ENCODE measurements at places on chromosomes 4 and X.

DNA sequence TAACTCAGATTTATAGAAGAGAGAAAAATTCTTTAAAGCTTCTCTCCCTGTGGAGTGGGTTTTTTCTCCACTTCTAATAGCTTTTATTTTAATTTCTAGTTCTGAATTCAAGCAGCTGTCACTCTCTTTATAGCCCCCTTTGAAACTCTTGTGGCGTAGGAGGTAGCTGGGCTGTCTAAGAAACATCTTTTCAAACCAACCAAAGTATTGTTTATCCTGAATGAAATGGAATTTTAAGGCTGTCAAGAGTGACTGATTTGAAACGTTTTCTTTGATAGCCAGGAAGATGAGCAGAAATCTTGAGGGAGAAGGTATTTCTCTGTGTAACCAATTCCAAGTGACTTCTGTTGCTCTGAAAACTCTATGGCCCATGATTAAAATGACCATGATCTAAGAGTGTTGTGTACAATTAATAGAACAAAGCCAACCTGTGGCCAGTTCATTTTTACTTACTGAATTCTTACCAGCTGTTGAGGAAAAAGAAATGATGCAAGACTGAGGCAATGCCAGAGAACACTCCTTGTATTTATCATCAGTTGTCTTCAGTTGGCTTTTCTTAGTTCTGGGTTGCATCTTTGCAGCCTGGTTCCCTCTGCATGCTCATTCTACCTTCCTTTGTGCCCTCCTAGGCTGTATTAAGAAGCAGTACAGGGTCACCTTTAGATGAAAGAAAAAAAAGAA lies 298.4 kb downstream of the ARHGAP10 start:
- no peak for DNase-seq

- peak; percentile 25 for DNase-seq
These were observed 3.3 kb upstream of the GASK1B start for GRCh38 chr4:158176108-158176507.

- DNase-seq: no peak
These were observed 81.3 kb upstream of the TSPAN5 start for GRCh38 chr4:98739751-98740150.

DNA sequence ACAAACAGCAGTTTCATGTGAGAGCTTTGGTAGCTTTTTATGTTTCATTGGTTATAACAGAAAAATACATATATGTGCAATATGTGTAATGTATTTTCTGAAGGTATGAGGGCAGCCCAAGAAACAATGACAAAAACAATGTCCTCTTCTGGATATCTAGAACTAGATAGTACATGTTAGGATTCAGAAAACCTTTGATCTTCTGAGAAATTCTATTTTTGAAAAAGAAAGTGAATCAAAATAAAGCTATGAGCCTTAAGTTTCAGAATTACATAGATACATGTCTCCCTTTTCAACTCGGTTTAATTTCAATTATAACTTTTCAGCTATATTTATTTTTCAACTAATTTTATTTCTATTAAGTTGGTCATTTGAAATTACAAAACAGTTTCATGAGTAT lies 131.9 kb downstream of the REELD1 start:
- DNase-seq: no peak

- DNase-seq: no peak
These were observed 260.5 kb downstream of the DKK2 start for GRCh38 chr4:106775636-106776035.

GRCh38 chr4:3823496-3824341 lies 57.5 kb downstream of the ADRA2C start:
- DNase-seq: no peak

GRCh38 chrX:53997724-53998123 lies 46.5 kb downstream of the PHF8 start:
- no peak for DNase-seq

DNA sequence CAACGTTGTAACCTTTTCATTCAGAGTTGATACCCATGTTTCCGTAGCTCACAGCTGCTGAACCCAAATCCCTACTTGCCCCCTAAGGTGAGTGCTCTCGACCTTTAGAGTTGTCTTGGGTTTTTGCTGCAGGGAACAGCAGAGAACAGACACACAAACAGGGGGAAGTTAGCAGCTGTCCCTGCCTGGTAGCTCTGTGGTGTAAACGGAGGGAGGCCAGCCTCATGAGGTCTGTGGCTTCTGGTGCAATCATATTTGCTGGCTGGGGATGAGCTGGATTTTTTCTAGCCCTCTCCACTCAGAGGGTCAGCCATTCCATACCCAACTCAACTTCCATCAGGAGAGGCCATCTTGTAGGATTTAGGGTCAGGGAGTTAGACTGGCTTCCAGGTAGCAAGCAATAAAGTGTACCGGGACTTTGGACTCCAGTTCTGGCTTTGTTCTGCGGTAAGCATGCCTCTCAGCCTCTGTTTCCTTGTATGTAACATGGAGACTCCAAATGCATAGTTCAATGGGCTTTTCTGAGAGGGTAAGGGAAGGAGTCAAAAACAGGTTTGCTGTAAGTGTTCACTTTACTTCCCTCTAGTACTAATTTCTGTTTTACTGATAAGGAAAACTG lies 218.9 kb downstream of the MID1IP1 start:
- DNase-seq: no peak

DNA sequence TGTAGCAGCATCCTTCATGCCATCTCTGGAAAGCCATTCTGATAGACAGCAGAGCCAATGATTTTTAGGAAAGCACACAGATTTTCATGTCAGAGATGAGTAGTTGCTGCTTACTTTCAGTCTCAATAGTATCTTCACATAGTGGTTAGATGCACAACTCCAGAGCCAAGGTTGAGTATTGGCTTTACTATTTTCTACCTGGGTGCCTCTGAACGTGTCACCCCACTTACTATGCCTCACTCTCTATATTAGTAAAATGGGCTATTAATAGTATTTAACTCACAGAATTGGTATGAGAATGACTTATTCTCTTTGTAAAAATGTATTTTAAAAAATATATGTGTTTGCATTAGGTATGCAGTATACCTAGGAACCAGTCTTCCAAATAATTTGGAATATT lies 108.8 kb upstream of the STIM2 start:
- no peak for DNase-seq

- no peak for DNase-seq
These were observed 45.2 kb downstream of the SHROOM4 start for GRCh38 chrX:50768801-50769200.
